ENCODE measurements at places on chromosomes 1 and 21.

GRCh38 chr1:118363396-118363795 is 178.4 kb upstream of the SPAG17 start:
- DNase-seq, result no peak

DNA sequence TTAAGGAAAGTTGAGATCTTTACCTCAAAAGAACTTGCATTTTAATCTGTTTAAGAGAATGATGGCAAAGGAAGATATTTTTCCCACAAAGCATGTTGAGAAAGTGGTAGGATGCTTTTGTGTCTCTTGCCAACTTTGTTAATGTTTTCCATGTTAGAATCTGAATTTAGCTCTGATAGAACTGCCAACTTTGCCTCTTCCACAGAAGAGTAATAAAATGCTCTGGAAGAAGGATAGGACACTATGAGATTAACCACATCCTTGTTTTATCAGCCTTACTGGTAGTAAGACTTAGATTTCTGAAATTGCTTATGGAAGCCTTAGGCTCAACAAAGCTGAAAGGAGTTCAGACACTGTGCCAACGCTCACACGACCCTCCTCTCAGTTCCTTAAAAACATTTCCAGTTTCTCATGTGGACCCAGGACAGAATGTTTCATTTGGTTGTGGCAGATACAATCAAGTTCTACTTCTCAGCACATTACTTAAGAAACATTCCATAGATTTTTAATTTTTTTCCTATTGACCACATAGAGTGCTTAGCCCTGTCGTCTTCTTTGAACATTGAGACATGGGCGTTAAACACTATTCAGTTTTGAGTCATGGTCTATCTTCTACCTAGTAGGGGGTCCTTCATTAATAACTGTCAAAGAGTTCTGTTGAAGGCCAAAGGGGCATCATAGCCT is 59.0 kb downstream of the MTR start:
- DNase-seq, result no peak

DNA sequence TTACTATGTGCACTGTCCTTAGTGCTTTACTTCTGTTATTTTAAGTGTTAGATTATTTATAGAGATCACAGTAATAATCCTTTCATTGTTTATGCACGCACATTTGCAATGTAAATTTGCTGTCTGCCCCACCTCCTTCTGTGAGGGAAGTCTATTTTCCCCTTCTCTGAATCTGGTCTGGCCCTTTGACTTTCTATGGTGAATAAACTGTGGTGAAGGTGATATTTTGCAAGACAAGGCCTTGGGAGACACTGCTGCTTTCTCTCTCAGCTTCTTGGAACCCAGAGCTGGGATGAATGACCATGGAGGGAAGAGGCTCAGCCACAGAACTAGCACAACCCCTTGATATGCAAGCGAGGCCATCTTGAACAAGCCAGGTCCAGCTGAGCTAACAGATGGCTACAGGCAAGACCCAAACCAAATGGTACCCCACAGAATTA is 156.3 kb downstream of the ST6GALNAC3 start:
- DNase-seq, result no peak

- no peak for DNase-seq
These were observed 27.1 kb upstream of the PLXNA2 start for GRCh38 chr1:208271236-208271635.

DNA sequence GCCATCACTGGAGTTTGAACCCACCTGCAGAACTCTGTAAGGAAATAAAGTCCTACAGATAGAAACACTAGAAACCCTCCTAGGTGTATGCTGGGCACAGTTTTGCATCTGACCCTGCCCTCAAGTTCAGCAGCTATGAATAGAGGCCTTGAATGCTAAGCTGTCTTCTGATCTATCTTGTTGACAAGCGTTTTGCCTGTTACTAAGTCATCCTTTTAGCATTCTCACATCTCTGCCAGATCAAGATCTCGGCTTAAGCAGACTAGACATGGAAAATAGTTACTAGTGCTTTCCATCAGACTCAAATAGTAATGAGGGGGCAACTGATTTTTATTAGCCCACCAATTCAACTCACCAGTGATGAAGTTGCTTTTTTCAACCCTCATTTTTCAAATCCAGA is 10.5 kb downstream of the TBX15 start:
- DNase-seq, result no peak

GRCh38 chr1:17538010-17538409 is 1.5 kb upstream of the ARHGEF10L start:
- DNase-seq, result no peak

GRCh38 chr1:92848201-92848600 is 16.4 kb downstream of the RPL5 start:
- DNase-seq, result no peak

DNA sequence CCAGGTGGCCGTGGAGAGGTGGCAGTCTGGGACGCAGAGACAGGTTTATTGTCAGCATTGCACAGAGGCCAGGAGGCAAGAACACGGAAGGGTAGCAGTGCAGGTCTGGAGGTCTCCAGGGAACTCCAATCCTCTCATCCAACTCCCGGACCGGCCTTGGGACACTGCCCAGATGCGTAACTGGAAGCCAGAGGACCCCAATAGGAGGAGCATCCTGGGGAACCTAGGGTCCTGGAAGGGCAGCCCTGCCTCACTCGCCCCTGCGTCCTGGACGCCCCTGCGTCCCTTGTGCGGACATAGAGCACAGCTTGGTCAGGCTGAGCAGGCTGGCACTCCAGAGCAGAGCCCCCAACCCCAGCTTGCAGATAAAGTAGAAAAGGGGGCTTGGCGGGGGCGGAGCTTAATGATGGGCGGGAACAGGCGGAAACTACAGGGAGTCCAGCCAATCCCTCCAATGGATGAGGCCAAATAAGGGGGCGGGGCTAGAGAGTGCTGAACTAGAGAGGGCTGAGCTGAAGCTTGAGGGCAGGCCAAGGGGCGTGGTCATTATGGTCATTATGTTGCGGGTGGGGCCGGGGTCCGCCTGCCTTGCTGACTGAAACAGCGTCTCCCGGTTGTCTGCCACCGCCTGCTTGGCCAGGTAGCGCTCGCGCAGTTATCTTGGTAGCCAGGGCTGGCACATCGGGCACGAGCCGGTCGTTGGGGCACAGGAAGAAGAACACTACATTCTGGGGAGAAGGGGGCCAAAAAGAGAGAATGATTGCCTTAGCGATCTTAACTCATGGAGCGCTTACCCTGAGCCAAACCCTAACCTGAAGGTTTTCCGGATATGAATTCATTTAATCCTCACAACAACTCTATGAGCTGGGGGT is 3.7 kb upstream of the ARHGEF19 start:
- no peak for DNase-seq

- no peak for DNase-seq
These were observed 87.4 kb downstream of the ITPKB start for GRCh38 chr1:226651732-226652105.

GRCh38 chr21:32138658-32139057 is 140.2 kb downstream of the MIS18A start:
- no peak for DNase-seq
